Activated CD4-positive, alpha-beta T cell treated with anti-CD3 and anti-CD28 coated beads, Interleukin-2, amount 10 ng/mL, durations not matched to agents 24 days and 14 days (primary cell): ENCODE measurements at places on chromosomes 6 and 20. TPM values are rescaled to one million over a fixed set of nuclear protein-coding genes. Genes with fewer than 3 reads are reported as not detected.

DNA sequence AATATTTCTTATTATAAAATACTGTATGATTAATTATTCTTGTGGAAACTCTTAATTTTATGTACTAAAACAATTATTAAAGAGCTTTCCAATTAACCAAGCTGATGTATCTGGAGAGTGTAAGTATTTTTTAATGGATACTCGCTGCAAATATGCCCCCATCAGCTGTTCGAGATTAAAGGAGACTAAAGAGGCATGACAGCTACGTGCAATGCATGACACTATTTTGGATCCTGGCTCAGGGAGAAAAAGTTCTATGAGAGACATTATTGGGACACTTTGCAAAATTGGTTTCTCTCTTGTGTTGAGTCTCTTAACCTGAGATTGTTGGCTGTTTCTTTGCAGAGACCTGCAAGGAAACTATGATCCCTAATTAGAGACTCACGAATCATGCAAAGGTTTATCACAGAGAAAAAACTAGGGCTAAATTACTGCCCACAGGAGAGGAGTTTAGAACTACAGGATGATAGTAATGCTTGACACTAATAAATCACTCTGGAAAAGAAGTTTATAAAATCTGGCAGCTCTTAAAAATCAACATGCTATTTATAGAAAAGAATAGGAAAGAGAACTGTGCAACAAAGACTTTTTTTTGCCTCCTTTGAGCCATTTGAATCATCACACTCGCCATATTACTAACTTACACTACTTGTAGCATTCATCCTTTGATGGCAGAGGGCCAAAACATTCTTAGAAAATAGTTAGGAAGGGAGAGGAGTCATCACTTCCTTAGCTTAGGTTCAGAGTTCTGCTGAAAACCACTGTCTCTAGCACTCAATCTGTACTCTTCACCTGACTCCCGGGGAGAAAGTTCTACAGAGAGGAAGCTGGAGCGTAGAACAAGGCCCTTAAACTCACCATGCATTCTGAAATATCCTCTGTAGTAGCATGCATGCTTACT lies 25.3 kb downstream of the NRN1 start:
- H3K36me3 ChIP-seq = peaks cover 2% of the 10 kb centered on the region
- no peak overlapping the region for H3K4me3 ChIP-seq
- peaks cover 14% of the 10 kb centered on the region for H3K27me3 ChIP-seq
- peak; percentile 63 for DNase-seq

SMIM8 gene
- total RNA-seq = 8.1 and 10.5 TPM in 2 replicates

DNA sequence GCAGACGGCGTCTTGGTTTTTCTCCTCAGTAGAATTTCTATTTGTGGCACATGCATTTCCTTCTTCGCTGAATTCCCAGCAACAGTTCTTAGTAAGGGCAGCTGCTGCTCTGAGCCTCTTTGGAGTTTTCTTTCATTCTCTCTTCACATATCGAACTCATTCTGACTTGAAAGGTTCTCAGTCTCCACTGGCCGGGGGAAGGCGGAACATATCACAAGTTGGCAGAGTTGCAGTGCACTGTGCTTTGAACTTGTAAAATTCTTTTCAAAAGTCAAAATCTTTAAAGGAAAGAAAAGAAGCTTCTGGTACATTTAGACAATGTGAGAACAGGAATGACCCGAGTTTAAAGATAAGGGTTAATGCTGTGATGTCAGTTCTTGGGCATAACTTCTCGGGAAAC lies 286.1 kb upstream of the MAP3K7 start:
- no peak for DNase-seq
- H3K4me1 ChIP-seq = no peaks in the 10 kb centered on the region
- H3K27ac ChIP-seq = no peak overlapping the region
- H3K36me3 ChIP-seq = no peaks in the 10 kb centered on the region
- no peak overlapping the region for H3K4me3 ChIP-seq

GRCh38 chr6:4021854-4022695 lies 56.9 kb downstream of the FAM217A start:
- DNase-seq = peak; percentile 68
- H3K27me3 ChIP-seq = no peaks in the 10 kb centered on the region
- H3K4me1 ChIP-seq = peaks cover 49% of the 10 kb centered on the region
- peak overlapping the region; percentile 95 for H3K27ac ChIP-seq
- H3K36me3 ChIP-seq = peaks cover 25% of the 10 kb centered on the region
- H3K4me3 ChIP-seq = peak overlapping the region; percentile 88

- no peak overlapping the region for H3K27ac ChIP-seq
- no peak overlapping the region for H3K4me3 ChIP-seq
- H3K36me3 ChIP-seq = no peaks in the 10 kb centered on the region
- peaks cover 8% of the 10 kb centered on the region for H3K4me1 ChIP-seq
Observed at GRCh38 chr6:24761851-24762250, 12.9 kb upstream of the GMNN start.

GRCh38 chr6:134675110-134676054 lies 274.5 kb downstream of the ALDH8A1 start:
- H3K27me3 ChIP-seq = no peaks in the 10 kb centered on the region
- DNase-seq = peak; percentile 41
- H3K4me1 ChIP-seq = peaks cover 5% of the 10 kb centered on the region
- H3K36me3 ChIP-seq = no peaks in the 10 kb centered on the region
- no peak overlapping the region for H3K27ac ChIP-seq

DNA sequence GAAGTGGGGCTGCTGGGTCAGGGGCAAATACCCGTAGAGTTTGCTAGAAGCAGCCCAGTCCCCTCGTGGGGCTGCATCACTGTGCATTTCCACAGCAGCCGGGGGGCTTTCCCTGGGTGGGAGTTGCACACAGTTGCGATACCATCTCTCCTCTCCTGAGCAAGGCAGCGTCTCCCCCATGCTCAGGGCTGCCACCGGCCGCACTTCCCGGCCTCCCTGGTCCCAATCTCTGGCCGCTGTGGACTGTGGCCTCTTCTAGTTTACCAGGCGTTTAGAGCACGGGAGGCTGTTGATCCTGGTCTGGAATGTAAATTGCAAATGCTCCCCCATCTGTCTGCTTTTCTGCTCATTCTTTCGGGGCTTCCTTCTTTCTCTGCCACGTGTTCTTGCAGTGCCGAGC lies 31.1 kb downstream of the OSBPL2 start:
- H3K27me3 ChIP-seq = no peaks in the 10 kb centered on the region
- H3K4me3 ChIP-seq = no peak overlapping the region
- H3K4me1 ChIP-seq = no peaks in the 10 kb centered on the region
- DNase-seq = no peak
- peaks cover 23% of the 10 kb centered on the region for H3K36me3 ChIP-seq
- H3K27ac ChIP-seq = no peak overlapping the region

- H3K4me3 ChIP-seq = no peak overlapping the region
- DNase-seq = no peak
- H3K4me1 ChIP-seq = no peaks in the 10 kb centered on the region
- no peaks in the 10 kb centered on the region for H3K36me3 ChIP-seq
- no peak overlapping the region for H3K27ac ChIP-seq
- peaks cover 10% of the 10 kb centered on the region for H3K27me3 ChIP-seq
Observed at GRCh38 chr20:25125636-25126035, 43.7 kb upstream of the VSX1 start.

GRCh38 chr6:74248966-74249365 lies 553.0 kb downstream of the CD109 start:
- no peak overlapping the region for H3K4me3 ChIP-seq
- no peaks in the 10 kb centered on the region for H3K27me3 ChIP-seq
- no peak for DNase-seq

STX11 gene
- 15.5 and 15.6 TPM in 2 replicates for total RNA-seq

- H3K4me3 ChIP-seq = no peak overlapping the region
- H3K27ac ChIP-seq = no peak overlapping the region
- no peaks in the 10 kb centered on the region for H3K4me1 ChIP-seq
- H3K36me3 ChIP-seq = no peaks in the 10 kb centered on the region
- DNase-seq = no peak
Observed at GRCh38 chr20:58531657-58532056, 16.5 kb upstream of the APCDD1L start.

DNA sequence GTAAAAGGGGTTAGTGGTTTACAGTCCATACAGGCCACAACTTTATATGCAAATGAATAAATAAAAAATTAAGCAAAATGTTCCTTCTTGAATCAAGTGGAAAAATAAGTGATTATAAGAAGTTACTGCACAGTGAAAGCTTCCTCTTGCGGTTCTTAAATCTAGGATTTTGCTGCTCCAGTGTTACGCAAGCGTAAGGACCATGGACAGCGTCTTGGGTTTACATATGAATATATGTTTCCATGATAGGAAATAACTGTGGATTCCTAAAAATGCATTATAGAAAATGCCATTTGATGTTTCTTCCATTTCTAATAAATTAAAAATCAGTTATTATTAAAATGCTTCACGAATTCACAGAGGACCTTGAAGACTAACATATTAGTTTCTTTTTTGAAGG lies 176.6 kb upstream of the POU3F2 start:
- no peak overlapping the region for H3K4me3 ChIP-seq
- H3K36me3 ChIP-seq = no peaks in the 10 kb centered on the region
- peak; percentile 69 for DNase-seq
- H3K27me3 ChIP-seq = no peaks in the 10 kb centered on the region
- no peaks in the 10 kb centered on the region for H3K4me1 ChIP-seq

HDGFL1 gene
- total RNA-seq = not detected in 2 replicates

OR2W1 gene
- total RNA-seq = not detected in 2 replicates

DNA sequence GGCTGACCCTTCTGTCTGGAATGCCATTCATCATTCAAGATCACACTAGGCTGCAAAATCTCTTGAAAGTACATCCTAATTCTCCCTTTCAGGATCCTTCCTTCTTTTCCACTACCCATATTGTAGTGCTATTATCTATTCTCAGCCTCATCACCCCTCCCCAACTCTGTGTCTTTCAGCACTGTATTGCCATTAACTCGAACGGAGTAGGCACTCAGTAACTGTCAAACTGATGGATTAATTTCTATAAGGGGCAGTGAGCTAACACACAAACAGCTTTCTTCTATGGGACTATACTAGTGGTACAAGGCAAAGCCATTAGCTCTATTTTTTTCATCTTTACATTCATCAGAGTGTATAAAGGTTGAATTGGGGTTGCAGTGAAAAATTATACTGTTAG lies 46.6 kb downstream of the LAMA4 start:
- H3K27ac ChIP-seq = no peak overlapping the region
- H3K4me3 ChIP-seq = no peak overlapping the region
- H3K36me3 ChIP-seq = no peaks in the 10 kb centered on the region
- H3K27me3 ChIP-seq = peaks cover 32% of the 10 kb centered on the region
- H3K4me1 ChIP-seq = peaks cover 7% of the 10 kb centered on the region

- no peaks in the 10 kb centered on the region for H3K36me3 ChIP-seq
- peaks cover 4% of the 10 kb centered on the region for H3K27me3 ChIP-seq
- DNase-seq = peak; percentile 53
Observed at GRCh38 chr6:110567957-110568696, 91.7 kb upstream of the SLC22A16 start.

GRCh38 chr6:169490246-169490641 lies 211.6 kb downstream of the WDR27 start:
- no peak for DNase-seq
- H3K4me3 ChIP-seq = no peak overlapping the region
- no peak overlapping the region for H3K27ac ChIP-seq
- H3K36me3 ChIP-seq = no peaks in the 10 kb centered on the region
